Glomerular endothelial cell (primary cell): ENCODE measurements at places on chromosomes 6 and 20. TPM values are rescaled to one million over a fixed set of nuclear protein-coding genes. Genes with fewer than 3 reads are reported as not detected.

Gene GSTA2
- not detected in 2 replicates for total RNA-seq

Gene MATN4
- total RNA-seq = not detected in 2 replicates

Gene TREML2
- not detected in 2 replicates for total RNA-seq

Gene OR2J3
- total RNA-seq = not detected in 2 replicates

Gene RAE1
- total RNA-seq = 31.0 and 33.0 TPM in 2 replicates

Gene PCED1A
- total RNA-seq = 13.4 and 22.7 TPM in 2 replicates

Gene SPTLC3
- total RNA-seq = 0.15 and 0.64 TPM in 2 replicates

Gene L3MBTL3
- 14.8 and 21.1 TPM in 2 replicates for total RNA-seq

Gene OXT
- not detected in 2 replicates for total RNA-seq

Gene FRS3
- total RNA-seq = 1.6 and 3.4 TPM in 2 replicates

Gene TBX18
- 2.9 and 3.7 TPM in 2 replicates for total RNA-seq

Gene MEI4
- not detected in 2 replicates for total RNA-seq

Gene RRBP1
- 136 and 254 TPM in 2 replicates for total RNA-seq

Gene PROKR2
- not detected in 2 replicates for total RNA-seq

Gene KCNQ5
- 1.1 and 1.6 TPM in 2 replicates for total RNA-seq

Gene PARD6B
- total RNA-seq = 0.12 and 1.1 TPM in 2 replicates

Gene ALDH5A1
- total RNA-seq = 1.3 and 1.7 TPM in 2 replicates

Gene LHFPL5
- not detected in 2 replicates for total RNA-seq

Gene PDYN
- total RNA-seq = not detected in 2 replicates

Gene PGC
- total RNA-seq = not detected in 2 replicates

Gene IP6K3
- not detected in 2 replicates for total RNA-seq

Gene BPIFB4
- not detected in 2 replicates for total RNA-seq

Gene ABHD16B
- total RNA-seq = not detected in 2 replicates

Gene DZANK1
- 0.97 and 2.3 TPM in 2 replicates for total RNA-seq

Gene TCF21
- total RNA-seq = 0.41 and 0.44 TPM in 2 replicates

Gene ANGPT4
- not detected in 2 replicates for total RNA-seq

Gene BPIFA1
- total RNA-seq = not detected in 2 replicates

Gene WFDC5
- not detected in 2 replicates for total RNA-seq

Gene MYLK2
- total RNA-seq = 2.9 and 4.1 TPM in 2 replicates

Gene FAM184A
- total RNA-seq = 0.34 and 0.76 TPM in 2 replicates

Gene BPIFB1
- not detected in 2 replicates for total RNA-seq

Gene KCNQ2
- total RNA-seq = not detected in 2 replicates

Gene HCRTR2
- total RNA-seq = not detected in 2 replicates

Gene ANKRD66
- not detected in 2 replicates for total RNA-seq

Gene ESR1
- total RNA-seq = not detected in 2 replicates

Gene DACT2
- not detected in 2 replicates for total RNA-seq

Gene FRK
- 0.06 and 0.53 TPM in 2 replicates for total RNA-seq

Gene HUS1B
- 0.99 TPM in 1 of 2 replicates, not detected in the other for total RNA-seq

Gene SIRPD
- 0.19 TPM in 1 of 2 replicates, not detected in the other for total RNA-seq

Gene ARFGAP1
- total RNA-seq = 66.7 and 94.6 TPM in 2 replicates

Gene ENPP1
- 0.53 and 1.2 TPM in 2 replicates for total RNA-seq

Gene GNL1
- total RNA-seq = 34.3 and 45.1 TPM in 2 replicates

Gene CPXM1
- 4.3 and 12.5 TPM in 2 replicates for total RNA-seq

Gene ATAT1
- 8.1 and 8.9 TPM in 2 replicates for total RNA-seq

Gene SIM1
- 0.34 TPM in 1 of 2 replicates, not detected in the other for total RNA-seq

Gene PLAGL2
- 9.2 and 9.8 TPM in 2 replicates for total RNA-seq

Gene EEF1A1
- 7,387 and 12,050 TPM in 2 replicates for total RNA-seq

Gene LINC00237
- not detected in 2 replicates for total RNA-seq

Gene GINS1
- total RNA-seq = 3.1 and 4.4 TPM in 2 replicates

Gene SLC22A2
- not detected in 2 replicates for total RNA-seq
